HCEC 1CT (cell line): ENCODE measurements at places on chromosomes 2 and 18.

DNA sequence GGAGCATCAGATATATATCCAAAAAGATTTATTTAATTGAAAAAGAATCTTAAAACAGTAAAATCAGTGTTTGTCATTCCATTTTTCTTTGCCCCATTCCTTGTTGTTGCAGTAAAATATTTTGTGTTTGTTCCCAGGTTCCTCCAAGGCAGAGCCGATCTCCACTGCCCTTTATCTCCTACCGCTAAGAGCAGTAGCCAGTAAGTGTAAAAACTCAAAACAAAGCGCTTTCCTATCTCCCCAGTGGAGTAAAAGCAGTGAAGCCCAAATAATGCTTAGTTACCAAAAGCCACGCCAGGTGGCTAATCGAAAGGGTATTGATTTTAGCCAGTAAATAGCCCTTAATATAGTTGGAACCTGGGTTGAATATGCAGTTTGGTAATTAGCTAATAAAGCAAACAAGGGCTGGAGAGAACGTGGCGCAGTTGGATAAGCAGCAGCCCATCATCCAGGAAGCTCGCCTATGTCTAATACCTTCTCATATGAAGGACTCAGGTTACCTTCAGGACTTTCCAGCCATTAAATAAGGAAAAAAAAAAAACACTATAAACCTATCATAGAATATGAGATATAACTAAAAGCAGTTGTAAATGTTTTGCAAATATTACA, 12.4 kb upstream of the GPD2 start:
- DNase-seq, result no peak

DNA sequence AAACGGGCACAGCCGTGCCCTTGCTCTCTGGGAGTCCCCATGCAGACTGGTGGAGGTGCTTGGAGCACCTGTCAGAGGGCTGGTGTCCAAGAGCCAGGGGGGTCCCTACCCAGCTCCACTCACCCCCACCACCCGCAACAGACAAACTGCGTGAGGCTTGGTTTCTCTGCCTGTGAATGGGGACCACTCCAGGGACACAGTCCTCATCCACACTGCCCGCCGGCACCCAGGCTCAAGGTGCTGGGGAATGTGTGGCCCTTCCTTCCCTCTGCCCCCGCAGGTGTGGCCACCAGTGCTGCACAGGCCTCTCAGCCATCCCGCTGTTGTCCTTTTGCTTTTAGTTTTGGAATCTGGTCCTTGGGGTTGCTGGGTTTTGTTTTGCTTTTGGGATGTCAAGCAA, 136.5 kb upstream of the ZNF236 start:
- no peak for DNase-seq

GRCh38 chr2:142131010-142131669, at the start of gene LRP1B:
TSS of gene LRP1B (minus strand) at chr2:142131016. CDS start at chr2:142130729, 287 bp downstream.
- DNase-seq, result peak; percentile 65

DNA sequence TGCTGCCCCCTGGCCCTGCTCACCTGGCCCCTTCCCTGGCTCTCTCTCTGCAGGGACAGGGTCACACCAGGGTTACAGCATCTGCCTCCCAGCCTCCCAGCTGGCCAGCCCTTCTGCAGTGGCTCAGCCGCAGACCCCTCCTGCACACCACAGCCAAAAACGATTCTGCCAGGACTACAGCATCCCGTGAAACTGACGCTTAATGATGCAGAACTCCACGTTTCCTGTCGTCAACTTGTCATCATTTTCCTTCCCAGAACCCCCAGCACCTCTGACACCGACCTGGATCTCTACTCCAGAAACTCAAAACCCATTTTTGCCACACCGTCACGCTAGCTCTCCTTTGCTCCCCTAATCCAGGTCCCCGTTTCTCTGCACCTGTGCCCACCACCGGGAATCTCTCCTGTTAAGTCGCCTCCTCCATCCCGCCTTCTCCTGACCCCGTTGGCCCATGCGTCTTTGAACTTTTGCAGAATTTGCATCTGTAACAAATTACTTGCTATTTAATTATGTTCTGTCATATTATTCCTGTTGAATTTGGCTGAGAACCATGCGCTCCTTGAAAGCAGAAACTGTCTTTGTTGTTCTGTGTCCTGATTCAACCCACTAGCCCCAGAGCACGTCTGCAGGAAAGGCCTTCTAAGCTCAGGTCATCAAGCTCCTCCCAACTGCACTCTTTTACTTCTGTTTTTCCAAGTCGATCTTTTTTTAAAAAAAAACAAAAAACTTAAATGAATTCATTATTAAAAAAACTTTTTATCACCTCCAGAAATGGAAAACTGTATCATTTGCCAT, 173.2 kb upstream of the COPS8 start:
- DNase-seq, result no peak

DNA sequence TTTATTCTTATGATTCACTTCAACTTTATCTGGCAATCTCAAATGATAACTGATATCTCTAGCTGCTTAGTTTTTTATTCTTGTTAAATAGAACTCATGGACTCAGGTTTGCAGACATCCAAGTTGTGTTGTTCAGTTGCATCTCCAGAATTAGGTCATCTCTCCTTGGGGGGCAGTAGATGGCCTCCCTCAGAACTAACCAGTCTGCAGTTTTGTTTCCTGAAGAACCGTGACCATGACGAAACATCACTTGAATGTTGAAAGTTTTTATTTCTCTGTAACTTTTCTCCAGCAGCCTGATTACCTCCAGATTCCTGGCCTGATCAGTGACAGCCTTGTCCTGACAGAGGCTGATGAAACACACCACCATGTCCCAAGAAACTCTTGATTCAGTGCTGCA, 321.5 kb downstream of the GALNT13 start:
- no peak for DNase-seq

- DNase-seq, result no peak
Observed at GRCh38 chr18:2891526-2892431, 45.0 kb downstream of the EMILIN2 start.

DNA sequence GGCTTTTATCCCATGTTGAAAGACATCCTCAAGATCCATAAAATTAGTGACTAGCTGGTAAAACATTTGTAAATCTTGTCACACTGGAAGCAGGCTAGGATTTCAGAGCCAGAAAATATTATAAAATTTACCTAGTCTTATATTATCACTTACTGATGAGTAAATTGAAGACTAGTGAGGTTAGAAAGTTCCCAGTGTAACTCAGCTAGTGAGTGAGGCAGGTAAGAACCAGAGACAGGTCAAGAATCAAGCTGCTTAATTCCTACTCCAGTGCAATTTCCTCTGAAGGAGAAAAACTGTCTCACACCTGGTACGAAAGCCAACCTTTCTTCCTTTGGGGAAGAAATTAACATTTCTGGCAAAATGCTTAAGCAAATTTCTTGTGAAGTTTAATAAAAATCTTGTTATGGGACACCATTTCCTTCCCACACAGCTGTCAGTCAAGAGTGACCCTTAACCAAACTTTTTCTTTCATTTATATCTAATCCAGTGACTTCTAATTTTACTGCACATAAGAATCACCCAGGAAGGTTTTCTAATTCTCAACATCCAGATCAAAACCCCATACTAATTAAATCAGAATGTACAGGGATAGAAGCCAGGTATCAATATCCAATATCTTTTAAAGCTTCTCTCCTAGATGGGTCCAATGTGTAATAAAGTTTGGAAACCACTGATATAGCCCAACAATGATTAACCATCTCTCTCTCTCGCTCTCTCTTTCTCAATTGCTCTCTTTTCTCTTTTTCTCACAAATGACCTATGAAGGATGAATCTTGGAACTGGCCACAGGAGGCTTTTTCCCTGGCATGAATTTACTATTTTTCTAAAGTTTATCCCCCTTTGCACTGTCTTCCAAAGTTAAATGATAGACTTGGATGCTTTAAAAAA, 264.3 kb upstream of the SLC39A10 start:
- DNase-seq, result no peak

DNA sequence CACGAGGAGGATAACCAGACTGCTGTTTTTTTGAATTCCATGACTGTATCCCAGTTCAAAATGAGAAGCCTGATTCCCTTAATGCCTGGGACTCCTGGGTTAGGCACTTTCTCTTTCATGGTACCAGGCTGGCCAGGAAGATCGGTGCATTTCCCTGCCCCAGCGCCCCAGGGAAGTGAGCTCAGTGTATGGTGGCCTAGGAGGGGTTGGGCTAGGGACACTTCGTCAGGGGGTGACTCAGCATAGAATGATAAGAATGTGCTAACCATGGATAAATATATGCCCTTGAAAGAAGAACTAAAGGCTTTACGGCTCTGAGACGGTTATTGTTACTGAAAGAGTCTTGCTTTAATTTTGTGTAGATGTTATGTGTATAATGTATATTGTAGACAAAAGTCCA, 27.5 kb upstream of the FAM237A start:
- DNase-seq, result no peak

DNA sequence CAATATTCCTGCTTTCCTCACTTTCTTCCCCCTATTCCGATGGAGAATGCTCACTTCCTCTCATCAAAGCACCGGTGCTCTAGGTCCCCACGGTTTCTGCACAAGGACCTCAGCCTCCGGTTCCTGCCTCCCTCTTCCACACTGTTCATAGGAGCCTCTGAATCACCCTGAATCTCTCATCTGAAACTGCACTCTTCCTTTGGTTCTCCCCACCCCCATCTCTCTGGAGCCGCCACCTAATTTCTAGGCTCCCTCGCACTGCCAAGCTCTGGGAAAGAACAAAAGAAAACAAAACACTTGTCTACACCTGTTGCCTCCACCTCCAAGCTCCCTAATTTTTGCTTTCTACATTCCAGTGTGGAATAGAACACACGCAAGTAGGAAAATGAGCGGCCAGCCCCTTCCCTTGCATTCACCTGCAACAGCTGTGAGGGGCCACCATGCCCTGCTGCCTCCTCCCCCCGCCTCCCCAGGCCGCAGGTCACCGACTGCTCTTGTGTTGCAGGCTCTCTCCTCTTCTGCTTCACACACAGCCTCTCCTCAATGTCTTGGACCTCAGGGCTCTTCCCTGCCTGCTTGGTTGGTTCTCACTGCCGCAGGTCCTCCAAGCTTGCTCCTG, 9.6 kb downstream of the FBXO15 start:
- no peak for DNase-seq

GRCh38 chr2:160630801-160631590, 137.4 kb upstream of the RBMS1 start:
- DNase-seq, result peak; percentile 36

GRCh38 chr18:54608028-54608642, 17.1 kb downstream of the DYNAP start:
- peak; percentile 28 for DNase-seq

GRCh38 chr2:30254685-30255001, 23.3 kb downstream of the LBH start:
- DNase-seq, result no peak

GRCh38 chr2:29431485-29431884, 316.3 kb downstream of the CLIP4 start:
- peak; percentile 4 for DNase-seq

- DNase-seq, result peak; percentile 68
Observed at GRCh38 chr2:14756122-14756541, 123.6 kb downstream of the LRATD1 start.

- peak; percentile 99 for DNase-seq
Observed at GRCh38 chr2:85772019-85772745, 18.4 kb downstream of the ATOH8 start.

DNA sequence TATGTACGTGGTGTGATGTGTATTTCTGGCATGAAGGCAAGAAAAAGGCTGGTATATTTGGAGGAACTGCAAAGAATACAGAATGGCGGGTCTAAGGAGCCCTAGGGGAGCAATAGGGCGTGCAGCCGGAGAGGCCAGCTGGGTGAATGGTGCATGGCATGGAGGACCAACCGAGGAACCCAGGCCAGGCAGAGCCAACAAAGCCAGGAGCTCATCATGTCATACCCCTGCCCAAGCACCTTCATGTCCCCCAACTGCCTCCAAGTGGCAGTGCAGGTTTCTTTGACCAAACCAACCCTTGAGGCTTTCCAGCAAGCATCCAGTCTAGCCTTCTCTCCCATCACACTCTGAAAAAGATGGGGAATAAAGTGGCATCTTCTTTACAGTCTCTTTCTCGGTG, 8.9 kb upstream of the KCNK3 start:
- no peak for DNase-seq

DNA sequence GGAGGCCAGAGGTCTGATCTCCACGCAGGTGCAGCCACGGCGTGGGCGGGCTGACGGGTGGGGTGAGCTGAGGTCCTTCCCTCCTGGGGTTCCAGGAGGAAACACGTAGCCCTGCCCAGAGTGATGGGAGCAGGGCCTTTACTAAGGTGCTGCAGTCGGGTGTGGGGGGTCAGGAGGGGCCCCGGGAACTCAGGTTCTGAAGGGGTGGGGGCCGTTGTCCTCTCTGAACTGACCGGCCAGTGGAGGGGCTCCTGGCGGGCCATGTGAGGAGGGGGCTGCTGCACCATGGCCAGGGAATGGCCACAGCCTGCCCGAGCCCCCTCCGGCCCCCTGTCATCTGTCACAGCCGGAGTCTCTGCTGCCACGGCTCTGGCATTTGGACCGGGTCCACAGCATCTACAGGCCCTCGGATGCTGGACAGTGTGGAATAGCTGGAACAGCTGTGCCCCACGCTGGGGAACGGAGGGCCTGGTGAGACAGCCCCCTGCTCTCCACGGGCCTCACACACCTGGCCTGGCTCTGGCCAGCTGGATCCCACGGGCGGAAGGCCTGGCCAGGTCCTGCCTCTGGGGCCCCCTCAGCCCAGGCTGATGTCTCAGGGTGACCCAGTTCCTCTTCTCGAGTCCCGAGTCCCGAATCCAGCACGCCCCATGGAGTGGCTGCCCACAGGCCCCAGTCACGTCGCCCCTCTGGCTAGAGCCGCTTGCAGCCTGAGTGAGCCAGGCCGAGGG, 145.6 kb upstream of the GPC1 start:
- no peak for DNase-seq

GRCh38 chr2:162118166-162119031, 33.6 kb downstream of the GCG start:
- peak; percentile 95 for DNase-seq

GRCh38 chr2:102014041-102014345, 22.2 kb downstream of the IL1R2 start:
- no peak for DNase-seq
